Mammary epithelial cell (primary cell): ENCODE measurements at places on chromosomes 2 and 18.

- DNase-seq, result no peak
Measured at GRCh38 chr18:57148263-57148662, 1.4 kb downstream of the BOD1L2 start.

DNA sequence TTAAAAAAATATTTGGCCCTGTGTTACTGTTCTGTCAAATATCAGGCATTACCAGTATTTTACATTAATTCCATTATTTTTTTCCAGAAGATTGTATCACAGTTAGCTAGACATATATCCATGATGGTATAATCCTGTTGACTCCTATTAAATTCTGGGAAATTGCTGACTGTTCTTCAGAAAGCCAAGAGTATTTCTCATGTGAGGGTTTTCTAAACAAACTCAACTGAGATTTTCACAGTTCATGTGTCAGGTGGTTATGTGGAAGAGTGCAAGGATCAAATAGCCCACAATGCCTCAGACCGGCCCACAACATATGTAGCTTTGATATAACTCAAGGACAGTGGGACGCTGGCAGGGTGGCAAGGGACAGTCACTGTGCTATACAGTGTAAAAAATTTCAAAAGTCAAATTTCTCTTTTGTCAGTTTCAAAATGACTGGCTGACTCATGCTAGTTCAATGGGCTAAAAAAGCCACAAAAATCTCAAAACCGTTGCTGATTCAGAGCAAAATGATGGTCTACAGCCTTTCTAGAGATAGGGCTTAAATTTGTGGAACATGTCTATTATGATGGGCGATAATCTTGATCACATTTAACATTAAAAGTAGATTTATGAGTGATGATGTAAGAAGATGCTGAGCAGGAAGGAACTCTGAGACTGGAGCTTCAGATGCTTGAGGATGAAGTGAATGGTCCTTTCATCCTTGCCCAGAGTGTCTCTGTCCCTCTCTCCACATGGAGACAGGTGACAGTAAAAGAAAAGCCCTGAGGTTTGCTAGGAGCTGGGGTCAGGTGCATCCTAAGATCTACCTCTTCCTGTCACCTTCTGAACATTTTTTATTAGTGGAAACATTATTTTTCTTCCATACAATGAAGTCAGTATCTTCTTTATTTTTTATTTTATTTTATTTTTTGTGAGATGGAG, 175.8 kb upstream of the PIEZO2 start:
- peak; percentile 43 for DNase-seq

- DNase-seq, result no peak
Measured at GRCh38 chr2:140392824-140393223, 1612.6 kb upstream of the NXPH2 start.

DNA sequence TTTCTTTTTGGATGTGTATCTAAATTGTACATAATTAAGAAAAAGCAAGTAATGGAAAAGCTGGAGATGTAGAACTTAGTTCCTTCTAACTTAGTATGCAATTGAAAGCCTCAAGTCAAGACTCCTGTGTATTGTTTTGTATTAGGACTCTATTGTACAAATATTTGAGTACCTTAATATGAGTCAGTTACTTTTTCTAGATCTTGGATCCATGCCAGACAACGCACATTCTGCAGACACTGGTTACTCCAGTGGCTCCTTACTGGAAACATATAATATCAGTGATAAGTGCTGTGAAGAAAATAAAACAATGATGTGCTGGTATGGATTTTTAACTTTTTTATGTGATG, 1.5 kb downstream of the SLC39A10 start:
- DNase-seq, result peak; percentile 76

DNA sequence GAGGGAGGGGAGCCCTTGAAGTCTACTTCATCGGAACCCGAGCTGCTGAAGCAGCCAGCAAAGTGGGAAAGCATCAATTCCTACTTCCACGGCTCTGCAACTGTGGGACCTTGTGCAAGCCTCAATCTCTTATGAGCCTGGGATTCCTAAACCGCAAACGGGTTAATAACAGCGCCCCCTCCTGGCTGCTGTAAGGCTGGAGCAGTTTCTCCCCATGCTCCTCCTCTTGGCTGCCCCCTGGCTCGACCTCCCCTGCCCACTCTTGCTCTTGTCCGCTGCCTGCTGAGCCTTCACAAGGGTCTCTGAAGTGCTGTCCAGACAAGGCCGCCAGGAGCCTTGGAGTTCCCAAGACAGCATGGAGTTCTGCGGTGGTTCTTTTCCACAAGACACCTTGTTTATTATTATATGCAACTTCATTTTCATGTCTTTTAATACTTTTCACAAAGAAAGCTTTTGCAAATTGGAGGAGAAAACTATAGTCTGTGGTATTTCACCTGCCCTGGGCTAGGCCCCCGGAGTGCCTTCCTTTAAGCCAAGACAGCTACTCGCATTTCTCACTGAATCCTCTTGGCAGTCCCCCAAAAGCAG, 157.2 kb downstream of the DDX1 start:
- DNase-seq, result no peak

GRCh38 chr2:74515271-74515980, 1.2 kb downstream of the TLX2 start:
- no peak for DNase-seq

DNA sequence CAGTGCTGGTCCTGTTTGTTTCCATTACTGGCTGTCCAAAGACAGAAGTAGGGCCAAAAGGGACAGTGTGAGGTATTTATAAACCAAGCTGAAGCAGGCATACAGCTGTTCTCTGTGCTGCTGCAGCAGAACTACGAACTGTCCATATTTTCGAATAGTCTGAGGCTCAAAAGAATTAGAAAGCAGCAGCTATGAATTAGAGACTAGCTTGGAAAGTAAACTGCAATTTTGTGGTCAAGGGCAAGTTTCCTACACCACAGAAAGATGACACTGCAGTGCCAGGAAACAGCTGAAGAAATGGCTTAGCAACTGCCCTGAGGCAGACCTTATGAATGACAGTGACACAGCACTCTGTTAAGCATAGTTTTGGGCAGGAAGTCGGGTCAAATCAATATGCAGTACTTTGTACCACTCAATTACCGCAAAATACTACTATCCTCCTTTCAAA, 125.3 kb downstream of the TMEM131 start:
- peak; percentile 82 for DNase-seq

DNA sequence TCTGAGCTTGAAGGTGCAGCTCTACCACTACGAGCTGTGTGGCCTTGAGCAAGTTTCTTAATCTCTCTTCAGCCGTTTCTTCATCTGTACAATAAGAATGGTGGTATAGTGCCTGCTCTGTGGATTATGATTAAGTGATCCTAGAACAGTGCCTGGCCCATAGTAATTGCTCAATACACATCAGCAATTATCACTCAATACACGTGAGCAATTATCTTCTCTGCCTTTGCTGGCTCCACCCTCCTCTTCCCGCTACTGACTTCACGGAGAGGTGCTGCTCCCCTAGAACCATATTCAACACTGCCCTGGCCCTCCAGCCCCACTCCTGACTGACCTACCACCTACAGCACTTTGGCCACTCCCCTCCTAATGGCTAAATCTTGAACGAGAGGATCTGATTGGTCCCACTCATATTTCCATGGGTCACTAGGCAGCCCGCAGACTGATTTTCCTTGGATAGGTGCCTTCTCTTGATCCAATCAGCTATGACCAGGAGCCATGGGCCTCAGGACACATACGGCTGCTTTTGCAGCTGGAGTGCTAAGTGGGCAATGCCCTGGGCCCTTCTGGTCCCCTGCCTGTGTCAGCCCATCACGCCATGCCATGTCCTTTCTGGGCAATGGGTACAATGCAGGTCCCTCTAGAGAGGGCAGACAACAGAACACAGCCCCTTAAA, 77.5 kb downstream of the STPG4 start:
- no peak for DNase-seq

- DNase-seq, result no peak
Measured at GRCh38 chr2:152402780-152403759, 68.1 kb downstream of the FMNL2 start.

- DNase-seq, result no peak
Measured at GRCh38 chr2:83176539-83176938, 1282.5 kb downstream of the SUCLG1 start.

GRCh38 chr2:230885463-230886130, 20.9 kb downstream of the ITM2C start:
- DNase-seq, result no peak

DNA sequence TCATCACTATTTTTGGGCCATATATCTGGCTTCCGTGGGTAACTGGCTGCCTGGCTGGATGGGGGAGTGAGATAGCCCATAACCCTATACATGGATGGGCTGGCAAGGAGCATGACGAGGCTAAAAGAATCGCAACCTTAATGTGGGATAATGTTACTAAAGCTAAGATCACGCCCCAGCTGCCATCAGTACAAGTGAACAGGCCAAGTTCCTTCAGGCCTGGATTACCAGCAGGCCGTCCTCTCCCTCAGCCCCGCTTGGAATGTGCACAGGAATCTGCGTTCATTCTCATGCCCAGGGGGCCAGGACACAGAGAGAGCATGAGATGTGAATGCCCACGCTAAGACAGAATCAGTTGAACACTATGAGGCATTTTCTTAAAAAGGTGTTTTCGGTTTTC, 34.7 kb downstream of the RMC1 start:
- no peak for DNase-seq

- DNase-seq, result peak; percentile 54
Measured at GRCh38 chr2:88671786-88672427, 19.6 kb upstream of the RPIA start.

GRCh38 chr2:69099541-69099940, 86.6 kb downstream of the ANTXR1 start:
- peak; percentile 6 for DNase-seq

- DNase-seq, result no peak
Measured at GRCh38 chr18:77250501-77250925, 865 bp downstream of the GALR1 start.

- DNase-seq, result peak; percentile 21
Measured at GRCh38 chr2:230048010-230048671, 20.6 kb downstream of the SLC16A14 start.

DNA sequence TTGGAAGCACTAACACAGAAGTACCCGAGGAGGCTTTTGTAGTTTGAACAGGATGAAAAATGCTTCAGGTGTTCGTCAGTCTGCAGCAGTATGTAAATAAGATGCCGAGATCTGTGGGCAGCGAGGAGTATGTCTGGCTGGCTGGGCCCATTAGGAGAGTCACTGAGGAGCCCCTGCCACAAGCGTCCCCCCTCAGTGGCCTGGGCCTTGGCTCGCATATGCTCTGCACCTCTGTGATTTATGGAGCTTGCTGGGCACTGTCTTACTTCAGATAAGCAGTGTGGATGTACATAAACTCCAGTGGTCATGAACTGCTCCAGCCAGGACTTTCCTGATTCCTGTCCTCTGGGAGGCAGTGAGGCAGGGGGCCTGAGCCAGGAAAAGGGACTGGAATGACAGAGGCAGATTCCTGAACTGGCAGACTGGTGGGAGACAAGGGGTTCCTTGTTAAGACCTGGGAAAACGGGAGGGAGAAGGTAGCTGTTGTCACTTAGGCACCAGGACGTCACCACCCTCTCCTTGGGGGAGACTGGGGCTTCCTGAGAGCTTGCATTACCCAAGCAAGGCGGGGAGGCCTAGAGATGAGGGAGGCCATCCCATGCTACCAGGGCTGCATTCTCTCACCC, 46.0 kb downstream of the CELF4 start:
- DNase-seq, result no peak

- DNase-seq, result peak; percentile 99
Measured at GRCh38 chr2:231642631-231643494, 50.2 kb downstream of the TEX44 start.

DNA sequence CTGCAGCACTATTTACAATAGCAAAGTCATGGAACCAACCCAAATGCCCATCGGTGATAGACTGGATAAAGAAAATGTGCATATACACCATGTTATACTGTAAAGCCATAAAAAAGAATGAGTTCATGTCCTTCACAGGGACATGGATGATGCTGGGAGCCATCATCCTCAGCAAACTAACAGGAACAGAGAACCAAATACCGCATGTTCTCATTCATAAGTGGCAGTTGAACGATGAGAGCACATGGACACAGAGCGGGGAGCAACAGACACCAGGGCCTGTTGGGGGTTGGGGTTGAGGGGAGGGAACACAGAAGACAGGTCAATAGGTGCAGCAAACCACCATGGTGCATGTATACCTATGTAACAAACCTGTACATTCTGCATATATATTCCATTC, 33.5 kb downstream of the HNMT start:
- DNase-seq, result no peak

DNA sequence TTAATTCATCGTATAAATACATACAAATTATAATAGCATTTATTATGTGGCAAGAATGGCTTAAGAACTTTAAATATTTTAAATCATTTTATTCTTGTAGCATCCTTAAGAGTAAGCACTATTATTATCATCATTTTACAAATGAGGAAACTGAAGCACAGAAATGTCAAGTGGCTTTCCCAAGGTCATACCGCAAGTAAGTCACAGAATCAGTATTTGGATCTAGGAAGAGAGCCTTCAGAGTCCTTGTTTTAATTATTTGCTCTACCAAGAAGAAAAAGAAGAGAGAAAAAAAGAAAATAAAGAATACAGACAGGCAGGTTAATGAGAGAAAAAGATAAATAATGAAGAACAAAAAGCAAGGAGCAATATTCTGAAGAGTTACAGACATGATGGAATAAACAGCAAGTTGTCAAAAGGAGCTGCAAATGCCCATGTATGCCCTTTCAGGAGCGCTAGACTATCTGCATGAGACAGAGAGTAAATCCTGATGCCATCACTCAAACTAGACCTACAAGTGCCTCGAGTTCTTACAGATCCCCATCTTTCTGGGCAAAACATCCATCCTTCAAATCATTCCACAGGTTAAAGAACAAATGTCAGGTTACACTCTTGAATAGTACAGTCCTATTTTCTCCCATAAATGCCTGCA, 57.8 kb upstream of the ETAA1 start:
- DNase-seq, result no peak

- DNase-seq, result no peak
Measured at GRCh38 chr2:195819276-195819675, 162.2 kb downstream of the SLC39A10 start.

- no peak for DNase-seq
Measured at GRCh38 chr2:168825126-168825525, 22.7 kb downstream of the NOSTRIN start.

GRCh38 chr2:192645811-192646598, 451.3 kb upstream of the TMEFF2 start:
- DNase-seq, result no peak

DNA sequence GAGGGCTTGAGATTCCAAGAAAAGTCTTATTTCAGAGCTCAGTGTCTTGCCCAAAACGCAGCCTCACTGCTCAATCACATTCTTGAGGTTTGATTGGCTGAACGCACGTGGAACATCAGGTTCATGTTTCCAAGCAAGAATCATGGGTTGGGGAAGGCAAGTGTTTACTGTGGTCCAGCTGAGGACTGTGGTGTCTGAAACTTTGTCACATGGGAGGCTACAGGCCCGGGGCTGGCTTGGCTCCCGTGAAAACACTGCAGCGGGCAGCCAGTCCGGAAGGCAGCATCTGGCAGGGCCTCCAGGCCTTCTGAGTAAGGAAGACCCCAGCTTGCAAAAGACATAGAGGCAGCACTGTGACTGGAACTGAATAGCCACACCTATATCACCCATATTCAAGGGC, 84.7 kb downstream of the POLR1A start:
- DNase-seq, result no peak

GRCh38 chr2:168165397-168165796, 82.0 kb downstream of the STK39 start:
- no peak for DNase-seq
